NCI-H1417 treated with DMSO at 0.1 percent for 48 hours (cell line): ENCODE measurements at places on chromosomes 12 and 14.

GRCh38 chr14:94056579-94057308, 24.3 kb downstream of the DDX24 start:
- DNase-seq, result no peak

- no peak for DNase-seq
Measured at GRCh38 chr14:65263177-65263788, 149.2 kb upstream of the FUT8 start.

DNA sequence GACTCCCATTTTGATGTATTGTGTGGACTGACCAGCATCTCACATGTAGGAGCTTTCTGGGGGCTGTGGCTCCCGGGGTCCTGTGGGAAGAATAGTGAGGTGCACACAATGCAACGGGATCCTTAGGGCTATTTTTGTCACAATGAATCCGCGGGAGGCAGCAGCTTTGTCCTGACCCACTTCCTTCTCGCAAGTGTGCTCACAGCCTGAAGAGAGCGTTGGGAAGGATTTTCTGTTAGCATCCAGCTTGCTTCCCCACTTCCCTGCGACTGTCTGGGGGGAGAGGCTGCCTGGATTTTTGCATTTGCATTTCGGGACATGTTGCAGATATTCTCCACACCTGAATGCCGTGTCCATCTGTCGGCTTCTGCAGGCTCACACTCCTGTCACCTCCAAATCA, 31.9 kb downstream of the FZD10 start:
- DNase-seq, result no peak

DNA sequence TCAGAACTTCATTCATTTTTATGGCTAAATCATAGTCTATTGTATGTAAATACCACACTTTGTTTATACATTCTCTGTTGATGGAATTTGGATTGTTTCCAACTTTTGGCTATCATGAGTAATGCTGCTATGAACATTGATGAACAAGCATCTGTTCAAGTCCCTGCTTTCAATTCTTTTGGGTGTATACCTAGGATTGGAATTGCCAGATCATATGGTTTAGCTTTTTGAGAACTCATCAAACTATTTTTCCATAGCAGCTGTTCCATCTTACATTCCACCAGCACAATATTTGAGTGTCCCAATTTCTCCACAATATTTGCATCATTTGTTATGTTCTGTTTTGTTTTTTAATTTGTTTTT, 52.3 kb upstream of the CCND2 start:
- no peak for DNase-seq

GRCh38 chr12:3904999-3905398, 31.8 kb upstream of the PARP11 start:
- no peak for DNase-seq

DNA sequence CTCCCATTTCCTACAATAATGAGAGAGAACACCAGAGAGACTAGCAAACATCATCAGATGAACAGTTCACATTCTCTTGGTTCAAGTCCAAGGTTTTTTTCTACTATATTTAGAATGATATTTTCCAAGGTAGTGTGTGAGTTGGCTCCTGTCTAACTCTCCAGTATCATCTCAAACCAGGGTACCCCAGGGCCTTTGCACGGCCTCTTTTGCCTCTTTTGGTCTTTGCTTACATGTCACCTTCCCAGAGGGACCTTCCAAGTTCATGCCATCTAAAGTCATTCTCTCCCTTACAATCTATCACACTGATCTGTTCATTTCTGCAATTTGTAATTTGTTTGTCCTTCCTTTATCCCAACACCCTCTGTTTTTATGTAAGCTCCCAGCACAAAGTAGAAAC, 264.5 kb downstream of the VRK1 start:
- DNase-seq, result no peak

GRCh38 chr14:102304611-102305506, at the start of gene MOK:
MOK (minus strand) TSS chr14:102305164; CDS start chr14:102304968, 196 bp downstream.
- peak; percentile 87 for DNase-seq

- DNase-seq, result no peak
Measured at GRCh38 chr14:20723488-20723887, 22.2 kb upstream of the EDDM3A start.

DNA sequence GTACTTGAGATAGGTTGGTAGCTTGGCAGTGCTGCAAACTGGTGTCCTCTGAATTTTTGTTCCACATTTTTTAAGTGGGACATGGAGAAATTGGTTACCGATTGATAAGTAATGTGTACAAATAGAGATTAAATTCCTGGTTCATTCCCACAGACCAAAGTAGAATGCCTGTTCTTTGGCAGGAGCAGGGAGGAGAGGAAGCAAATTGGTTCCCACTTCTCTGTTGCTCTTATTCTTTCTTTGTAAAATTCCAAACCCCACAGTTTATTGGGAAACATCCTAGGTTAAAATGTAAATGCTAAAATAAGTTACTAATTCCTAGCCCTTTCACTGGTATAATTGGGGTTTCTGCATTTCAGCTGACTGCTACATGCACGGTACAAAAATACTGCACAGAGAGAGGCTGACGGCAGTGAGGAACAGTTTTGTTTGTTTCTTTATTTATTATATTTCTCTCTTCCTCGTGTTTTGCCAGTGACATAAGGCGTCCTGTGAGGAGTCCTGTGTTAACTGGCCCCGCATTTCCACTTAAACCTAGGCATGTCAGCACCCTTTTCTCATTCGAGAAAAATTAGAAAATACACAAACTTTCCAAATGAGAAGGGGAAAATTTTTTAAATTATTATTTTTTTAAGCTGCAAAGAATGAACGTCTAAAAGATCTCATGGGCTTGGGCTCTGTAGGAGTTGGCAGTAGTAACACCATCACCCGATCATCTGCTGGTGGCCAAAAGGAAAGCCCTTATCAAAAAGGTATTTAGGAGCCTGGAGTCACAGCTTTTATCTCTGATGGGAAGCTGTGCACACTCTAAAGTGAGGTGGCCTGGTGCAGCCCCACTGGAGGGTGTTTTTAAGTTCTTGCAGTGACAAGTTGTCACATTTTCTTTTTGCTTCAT, 25.4 kb upstream of the BCL7A start:
- DNase-seq, result no peak

DNA sequence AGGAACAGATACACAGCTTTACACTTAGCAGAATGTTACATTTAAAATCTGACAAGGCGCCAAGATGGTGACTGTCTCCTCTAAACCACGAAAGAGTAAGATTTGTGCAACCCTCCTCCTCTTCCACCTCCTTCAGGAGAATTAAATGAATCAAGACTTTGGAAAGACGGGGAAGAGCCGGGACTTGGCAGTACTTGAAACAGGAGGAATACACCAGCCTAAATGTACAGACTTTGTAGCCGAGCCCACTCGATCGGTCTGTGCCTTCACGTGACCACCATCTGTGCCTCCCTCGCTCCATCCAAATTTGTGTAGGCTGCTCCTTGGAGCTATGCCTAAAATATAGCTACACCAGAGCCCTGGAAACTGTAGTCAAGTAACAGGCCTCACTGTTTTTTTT, 38.3 kb downstream of the SSPN start:
- DNase-seq, result no peak

- DNase-seq, result peak; percentile 85
Measured at GRCh38 chr14:38125481-38126037, 82.1 kb upstream of the SSTR1 start.

DNA sequence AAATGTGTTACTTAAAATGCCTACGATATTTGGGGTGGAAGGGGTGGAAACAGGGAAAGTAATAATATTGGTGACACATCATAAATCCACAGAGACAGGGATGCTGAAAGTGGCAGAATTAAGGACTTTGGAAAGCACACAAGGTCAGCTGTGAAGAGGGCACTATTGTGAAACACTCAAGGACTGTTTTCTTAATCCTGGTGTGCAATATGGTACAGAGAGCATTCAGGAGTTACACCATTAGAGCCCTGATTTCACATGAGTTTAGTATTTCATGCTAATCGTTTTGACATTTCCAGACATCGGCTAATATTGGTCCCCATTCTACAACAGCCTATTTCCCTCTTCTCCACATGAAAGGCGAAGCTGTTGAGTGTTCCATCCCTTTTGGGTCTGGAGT, 219.2 kb downstream of the MSRB3 start:
- no peak for DNase-seq

GRCh38 chr14:37051680-37052079, 120.7 kb downstream of the SLC25A21 start:
- DNase-seq, result no peak

- DNase-seq, result no peak
Measured at GRCh38 chr14:104049576-104050240, 35.8 kb upstream of the ASPG start.

- DNase-seq, result no peak
Measured at GRCh38 chr12:6229224-6230218, 29.3 kb downstream of the CD9 start.

GRCh38 chr14:77124345-77125280, 17.0 kb downstream of the ZDHHC22 start:
- DNase-seq, result no peak

GRCh38 chr14:55572578-55572977, 7.4 kb upstream of the KTN1 start:
- DNase-seq, result peak; percentile 10

DNA sequence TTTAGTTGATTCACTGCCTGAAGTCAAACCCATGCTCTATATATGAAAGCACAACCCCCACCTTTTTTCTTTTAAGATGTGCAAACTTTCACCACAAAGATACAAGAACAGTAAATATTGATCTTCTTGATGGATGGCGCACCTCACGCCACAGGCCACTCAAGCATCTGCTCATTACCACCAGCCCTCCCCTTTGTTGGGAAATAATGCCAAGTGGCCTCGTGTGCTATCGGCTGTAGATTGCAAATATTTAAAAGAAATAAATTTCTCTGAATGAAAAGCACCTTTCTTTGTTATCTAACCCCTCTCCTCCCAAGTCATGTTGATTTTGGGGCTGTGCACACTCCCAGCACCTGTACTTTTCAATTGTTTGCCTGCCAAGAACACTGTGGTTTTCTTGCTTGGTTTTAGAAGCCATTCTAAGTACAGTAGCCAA, 122.7 kb downstream of the C12orf42 start:
- DNase-seq, result peak; percentile 62

- DNase-seq, result no peak
Measured at GRCh38 chr12:77131977-77132490, 66.7 kb upstream of the E2F7 start.

- DNase-seq, result no peak
Measured at GRCh38 chr14:102605029-102605428, 12.6 kb downstream of the RCOR1 start.

GRCh38 chr12:10304161-10304574, 3.5 kb upstream of the KLRD1 start:
- DNase-seq, result no peak

GRCh38 chr12:12107678-12108077, 36.9 kb downstream of the BCL2L14 start:
- no peak for DNase-seq

DNA sequence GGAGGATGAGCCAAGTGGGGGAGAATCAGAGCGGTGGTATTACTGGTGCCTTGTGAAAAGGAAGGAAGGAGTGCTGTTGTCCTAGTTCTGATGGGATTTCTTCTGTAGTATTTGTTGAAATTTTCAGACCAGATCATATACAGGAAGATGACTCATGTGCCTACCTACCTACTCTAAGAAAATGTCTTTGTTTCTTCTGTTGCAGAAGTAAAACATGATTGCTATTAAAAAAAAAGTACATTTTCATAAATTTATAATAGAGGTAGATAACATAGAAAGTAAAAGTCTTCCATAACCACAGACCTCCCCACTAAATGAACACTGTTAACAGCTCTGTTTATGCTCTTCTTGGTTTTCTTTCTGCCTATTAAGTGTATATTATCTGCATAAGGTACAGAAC, 26.9 kb downstream of the SAMD4A start:
- no peak for DNase-seq

DNA sequence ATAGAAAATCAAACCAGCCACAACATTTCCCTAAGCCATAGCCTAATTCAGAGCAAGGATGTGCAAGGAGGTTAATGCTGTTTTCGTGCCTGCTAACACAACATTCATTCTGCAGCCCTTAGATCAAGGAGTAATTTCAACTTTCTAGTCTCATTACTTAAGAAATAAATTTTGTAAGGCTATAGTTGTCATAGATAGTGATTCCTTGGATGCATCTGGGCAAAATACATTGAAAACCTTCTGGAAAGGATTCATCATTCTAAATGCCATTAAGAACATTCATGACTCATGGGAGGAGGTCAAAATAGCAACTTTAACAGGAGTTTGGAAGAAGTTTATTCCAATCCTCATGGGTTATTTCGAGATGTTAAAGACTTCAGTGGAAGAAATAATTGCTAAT, 283.2 kb downstream of the RPAP3 start:
- DNase-seq, result no peak

GRCh38 chr12:57853864-57854556, 7.5 kb upstream of the CTDSP2 start:
- no peak for DNase-seq

DNA sequence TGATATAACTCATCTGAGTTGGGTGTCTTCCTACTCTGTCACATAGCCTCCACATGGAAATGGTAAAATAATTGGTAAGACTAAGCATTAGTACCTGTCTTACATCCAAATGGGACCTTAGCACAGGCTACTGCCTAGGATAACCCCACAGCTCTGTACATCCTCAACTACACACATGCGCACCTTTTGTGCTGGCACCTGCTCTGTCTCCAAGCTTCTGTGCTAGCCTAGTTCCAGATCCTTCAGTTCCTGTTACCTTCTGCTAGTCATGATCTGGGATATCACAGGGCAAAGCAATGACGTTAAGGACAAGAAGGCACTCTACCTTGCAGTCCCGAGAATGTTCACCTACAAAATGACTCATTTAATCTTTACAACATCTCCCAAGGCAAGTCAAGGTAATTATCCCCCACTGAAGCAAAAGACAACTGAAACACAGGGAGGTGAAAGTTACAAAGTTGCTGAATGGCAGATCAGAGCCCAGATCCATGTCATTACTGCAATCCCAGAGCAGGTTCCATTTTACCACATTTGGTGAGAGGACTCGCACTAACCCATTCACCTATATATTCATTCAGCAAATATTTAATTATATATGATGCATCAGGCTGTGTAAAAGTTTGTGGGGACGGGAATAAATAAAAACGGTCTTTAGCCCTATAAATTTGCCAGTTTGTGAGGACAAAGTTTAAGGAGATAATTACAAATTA, 61.7 kb downstream of the PPM1H start:
- DNase-seq, result no peak

DNA sequence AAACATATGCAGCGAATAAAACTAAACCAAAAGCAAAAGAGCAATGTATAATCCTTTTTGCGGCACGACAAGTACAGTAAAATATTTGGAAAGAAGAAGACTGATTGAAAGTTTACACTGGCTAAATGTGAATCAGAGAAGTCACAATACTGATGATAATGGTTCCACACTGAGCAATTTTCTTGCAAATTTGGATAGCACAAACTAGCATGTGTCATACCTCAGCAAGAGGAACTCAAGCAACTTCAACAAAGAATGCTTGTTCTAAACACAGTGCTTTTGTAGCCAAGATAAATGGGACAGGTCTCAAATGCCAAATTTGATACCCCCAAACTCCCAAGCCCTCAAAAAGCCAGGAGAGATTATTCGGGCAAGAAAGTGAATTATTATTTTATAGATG, 839.1 kb downstream of the GALC start:
- DNase-seq, result no peak

DNA sequence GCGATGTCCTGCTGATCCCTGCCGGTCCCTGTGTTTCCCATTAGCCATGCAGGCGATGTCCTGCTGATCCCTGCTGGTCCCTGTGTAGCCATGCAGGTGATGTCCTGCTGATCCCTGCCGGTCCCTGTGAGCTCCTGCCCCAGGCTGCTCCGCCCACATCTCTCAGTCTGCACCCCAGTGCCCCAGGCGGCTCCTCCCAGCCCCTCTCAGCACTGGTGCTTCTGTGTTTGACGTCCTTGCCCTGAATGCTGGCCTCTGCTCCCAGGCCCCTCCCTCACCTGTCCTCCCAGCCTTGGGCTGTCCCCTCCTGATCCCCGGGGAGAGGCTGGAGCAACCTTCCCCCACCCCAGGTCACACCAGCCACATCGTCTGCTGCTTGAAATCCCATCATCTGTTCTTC, 41.4 kb upstream of the TEX22 start:
- no peak for DNase-seq
